ENCODE measurements at places on chromosomes 16 and 17.

- DNase-seq, result no peak
Measured at GRCh38 chr17:79914813-79915740, 75.8 kb upstream of the CBX4 start.

GRCh38 chr16:84833542-84834402 lies 14.0 kb downstream of the CRISPLD2 start:
- DNase-seq, result no peak

- DNase-seq, result no peak
Measured at GRCh38 chr17:82678265-82678891, 20.1 kb downstream of the RAB40B start.

DNA sequence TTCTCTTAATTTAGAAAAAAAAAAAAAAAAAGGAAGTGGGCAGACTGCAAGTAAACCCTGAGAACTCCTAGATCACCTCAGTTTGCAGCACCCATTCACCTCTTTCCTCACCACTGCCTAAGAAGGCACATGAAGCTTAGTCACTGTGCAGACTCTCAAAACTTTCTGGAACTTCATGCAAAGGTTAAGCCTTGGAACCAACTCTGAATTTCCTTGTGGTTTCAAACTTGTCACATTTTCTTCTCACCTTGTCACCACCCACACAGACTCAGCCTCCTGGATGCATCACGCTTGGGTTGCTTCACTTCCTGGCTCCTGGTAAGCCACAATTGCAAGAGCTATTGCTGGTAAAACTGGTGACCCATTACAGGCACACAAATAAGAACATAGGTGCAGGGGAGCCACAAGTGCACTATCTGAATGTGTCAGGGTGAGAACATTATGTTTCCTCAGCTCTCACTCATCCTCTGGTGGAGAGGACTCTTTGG lies 15.0 kb upstream of the CPD start:
- DNase-seq, result peak; percentile 97

DNA sequence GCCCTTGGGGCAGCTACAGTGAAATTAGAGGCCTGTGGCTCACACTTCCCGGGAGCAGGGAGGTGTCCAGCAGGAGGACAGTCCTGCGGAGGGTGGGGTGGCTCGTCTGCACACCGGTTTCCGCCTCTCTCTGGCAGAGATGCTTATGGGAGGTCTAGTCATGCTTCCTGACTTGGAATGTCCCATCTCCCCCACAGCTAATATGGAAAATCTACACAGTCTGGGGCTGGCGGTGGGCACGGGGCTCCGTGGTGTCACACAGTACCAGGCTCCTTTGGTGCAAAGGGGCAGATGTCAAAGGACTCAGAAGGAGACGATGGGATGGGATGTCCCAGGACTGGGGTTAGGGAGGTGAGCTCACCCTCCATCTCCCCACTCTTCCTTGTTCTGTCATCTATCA lies 44.1 kb upstream of the DOC2B start:
- no peak for DNase-seq

DNA sequence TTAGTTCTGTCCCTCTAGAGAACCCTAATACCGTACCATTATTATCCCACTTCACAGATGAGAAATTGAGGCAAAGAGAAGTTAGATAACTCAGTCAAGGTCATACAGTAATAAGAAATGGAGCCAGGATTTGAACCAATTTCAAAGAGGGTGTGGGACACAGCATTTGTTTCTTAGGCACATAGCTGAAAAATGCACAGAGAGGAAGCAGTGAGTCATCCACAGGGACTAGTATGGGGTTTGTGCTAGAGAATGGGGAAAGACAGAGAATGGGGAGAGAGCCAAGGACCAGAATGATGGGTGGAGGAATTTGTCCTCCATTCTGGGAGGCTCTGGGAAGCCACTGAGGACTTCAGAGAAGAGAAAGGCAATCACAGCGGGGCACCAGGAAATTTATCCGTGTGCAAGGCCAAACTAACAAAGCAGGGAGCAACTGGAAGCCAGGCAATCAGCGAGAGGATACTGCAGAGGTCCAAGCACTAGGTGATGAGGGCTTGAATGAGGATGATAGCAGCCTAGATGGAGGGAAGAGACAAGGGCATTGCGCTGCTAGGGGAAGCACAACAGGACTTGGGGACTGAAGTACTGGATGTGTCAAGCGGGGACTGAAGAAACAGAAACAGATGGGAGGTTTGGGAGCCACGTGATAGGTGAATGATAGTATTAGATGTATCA lies 78.1 kb upstream of the ZFHX3 start:
- DNase-seq, result peak; percentile 62

- peak; percentile 76 for DNase-seq
Measured at GRCh38 chr17:73184136-73184993, 8.5 kb upstream of the COG1 start.

Measured in NB4 (cell line).